ENCODE measurements at places on chromosomes 1 and 21.

- DNase-seq, result no peak
These were observed 2.6 kb downstream of the KRTAP10-6 start for GRCh38 chr21:44589586-44590305.

- no peak for DNase-seq
These were observed 190.1 kb downstream of the HIVEP3 start for GRCh38 chr1:41728403-41729202.

DNA sequence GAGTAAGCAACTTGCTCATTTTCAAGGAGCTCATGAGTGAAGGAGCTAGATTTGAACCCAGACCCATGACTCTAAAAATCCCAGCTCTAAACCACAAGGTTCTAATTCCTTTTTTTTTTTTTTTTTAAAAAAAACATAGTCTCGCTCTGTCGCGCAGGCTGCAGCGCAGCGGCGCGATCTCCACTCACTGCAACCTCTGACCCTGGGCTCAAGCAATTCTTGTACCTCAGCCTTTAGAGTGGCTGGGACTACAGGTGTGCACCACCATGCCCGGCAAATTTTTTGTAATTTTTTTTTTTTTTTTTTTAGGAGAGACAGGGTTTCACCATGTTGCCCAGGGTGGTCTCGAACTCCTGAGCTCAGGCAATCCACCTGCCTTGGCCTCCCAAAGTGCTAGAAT lies 13.8 kb downstream of the SRSF4 start:
- no peak for DNase-seq

- DNase-seq, result peak; percentile 67
These were observed 18.2 kb downstream of the SMAP2 start for GRCh38 chr1:40391688-40392145.

DNA sequence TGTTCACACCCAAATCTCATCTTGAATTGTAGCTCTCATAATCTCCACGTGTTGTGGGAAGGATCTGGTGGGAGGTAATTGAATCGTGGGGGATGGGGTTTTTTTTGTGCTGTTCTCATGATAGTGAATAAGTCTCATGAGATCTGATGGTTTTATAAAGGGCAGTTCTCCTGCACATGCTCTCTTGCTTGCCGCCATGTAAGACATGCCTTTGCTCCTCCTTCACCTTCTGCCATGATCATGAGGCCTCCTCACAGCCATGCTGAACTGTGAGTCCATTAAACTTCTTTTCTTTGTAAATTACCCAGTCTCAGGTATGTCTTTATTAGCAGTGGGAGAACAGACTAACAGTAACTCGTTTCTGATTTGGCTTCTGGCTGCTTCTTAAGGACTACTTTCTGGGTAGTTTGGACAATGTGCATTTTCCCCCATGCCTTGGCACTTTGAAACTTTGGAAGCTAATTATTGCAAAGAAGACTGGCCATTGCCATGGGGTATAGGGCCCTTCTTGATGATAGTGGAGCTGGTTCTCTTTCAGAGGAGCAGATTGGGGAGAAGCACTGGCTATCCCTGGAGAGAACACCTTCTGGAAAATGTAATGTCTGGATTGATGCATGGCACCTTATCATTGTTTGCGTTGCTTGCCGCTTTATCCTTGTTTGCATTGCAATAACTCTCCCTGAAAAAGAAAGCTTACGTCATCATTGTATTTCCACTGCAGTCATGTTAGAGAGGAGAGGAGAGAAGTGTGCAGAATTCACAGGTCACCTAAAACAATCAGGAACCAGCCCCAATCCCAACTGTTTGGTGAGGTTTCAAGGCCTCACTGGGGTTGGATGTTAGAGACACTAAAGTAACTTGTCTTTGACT lies 5.9 kb downstream of the CNIH3 start:
- no peak for DNase-seq

GRCh38 chr1:109109906-109110305 lies 4.0 kb upstream of the ELAPOR1 start:
- no peak for DNase-seq

GRCh38 chr1:223175032-223175431 lies 32.0 kb upstream of the TLR5 start:
- no peak for DNase-seq

DNA sequence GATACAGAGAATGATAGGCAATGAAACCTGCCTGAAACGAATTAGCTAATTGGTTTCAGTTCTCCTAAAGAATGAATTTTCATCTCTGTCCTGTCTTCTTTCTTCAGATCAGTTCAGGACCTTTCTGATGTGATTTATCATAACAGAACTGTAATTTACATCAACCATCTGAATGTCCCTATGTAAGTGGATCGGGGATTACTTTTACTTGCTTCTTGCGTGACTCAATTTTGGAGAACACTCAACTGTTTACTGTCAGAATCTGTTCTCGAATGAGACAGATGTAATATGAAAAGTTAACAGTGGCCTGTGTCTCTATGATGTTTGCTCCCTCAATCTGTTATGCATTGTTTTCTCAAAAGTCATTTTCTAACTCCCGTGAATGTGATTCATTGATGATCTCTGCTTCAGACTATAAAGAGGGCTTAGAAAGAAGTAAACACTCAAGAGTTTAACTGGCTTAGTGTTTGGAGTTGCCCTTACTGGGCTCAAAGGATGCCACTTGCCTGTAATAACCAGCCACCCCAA lies 111.0 kb downstream of the GABPA start:
- no peak for DNase-seq

DNA sequence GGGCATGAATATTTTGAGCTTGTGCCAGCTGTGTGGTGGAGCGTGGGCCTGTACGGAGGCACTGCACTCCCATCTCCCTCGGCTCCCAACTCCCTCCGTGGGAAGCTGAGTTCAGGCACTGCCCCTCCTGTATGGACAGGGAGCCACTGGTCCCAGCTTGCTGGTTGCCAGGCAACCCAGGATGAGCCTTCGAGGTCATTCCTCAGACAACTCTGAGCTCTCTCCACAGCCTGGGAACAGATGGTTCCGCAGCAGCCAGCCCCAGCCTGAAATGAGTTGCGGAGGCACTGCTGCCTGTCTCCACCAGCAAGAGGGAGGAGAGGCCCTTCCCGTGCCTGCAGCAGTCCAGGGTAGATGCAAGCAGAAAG lies 58.4 kb upstream of the TENT5B start:
- no peak for DNase-seq

DNA sequence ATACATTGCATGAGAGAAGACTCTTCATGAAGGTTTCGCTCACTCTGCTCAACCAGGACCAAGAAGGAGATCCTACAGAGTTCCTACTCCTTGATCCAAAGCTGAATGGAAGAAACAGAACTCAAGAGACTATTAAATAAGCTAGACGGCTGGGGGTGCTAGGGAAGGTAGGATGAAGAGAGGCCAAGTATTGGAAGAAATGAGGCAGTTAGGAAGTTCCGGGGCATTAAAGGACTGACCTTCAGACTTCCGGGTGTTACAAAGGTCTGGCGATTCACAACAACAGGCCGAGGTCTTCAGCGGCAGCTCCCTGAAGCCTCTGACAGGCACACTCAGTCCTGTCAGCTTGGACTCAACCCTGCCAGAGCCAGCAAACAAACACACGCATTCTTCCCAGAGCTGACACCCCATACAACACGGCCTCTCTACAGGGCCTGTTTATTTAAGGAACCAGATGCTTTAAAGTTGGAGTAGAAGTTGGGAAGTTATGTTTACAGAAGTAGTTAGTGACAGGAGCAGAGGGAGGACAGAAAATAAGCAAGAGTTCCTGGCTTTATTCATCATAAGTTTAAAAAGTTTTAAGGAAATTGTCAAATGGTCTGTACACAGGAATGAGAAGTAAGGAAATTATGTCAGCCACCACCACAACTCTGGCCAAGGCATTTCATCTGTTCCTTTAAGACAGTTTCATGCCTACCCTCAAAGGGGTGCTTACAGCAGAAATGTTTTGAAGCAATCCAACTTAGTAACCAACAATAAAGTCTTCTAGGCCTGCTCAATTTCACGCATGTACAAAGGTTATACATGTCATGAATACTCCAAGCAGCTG lies 4.7 kb downstream of the SORT1 start:
- no peak for DNase-seq

DNA sequence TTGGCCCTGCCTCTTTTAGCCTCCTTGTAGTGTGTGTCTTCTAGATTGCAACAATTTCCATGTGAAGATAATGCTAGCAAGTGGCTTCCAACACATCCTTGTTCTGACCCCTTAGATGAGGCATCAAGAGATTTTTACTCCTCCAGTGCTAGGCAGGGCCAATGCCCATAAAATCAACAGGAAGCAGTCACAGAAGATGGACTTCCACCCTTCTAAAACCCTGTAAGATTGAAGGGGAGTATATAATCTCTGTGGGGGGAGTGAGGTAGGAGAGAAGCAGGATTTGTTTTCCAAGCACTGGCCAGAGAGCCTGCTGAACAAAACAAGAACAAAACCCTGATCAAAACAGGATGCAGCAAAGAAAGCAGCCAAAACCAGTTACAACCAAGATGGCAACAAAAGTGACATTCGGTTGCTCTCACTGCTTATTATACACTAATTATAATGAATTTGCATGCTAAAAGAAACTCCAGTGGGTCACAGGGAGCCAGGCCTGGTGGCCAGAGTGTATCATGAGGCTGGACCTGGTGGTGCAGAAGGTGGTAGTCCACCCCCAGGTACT lies 12.1 kb downstream of the GON4L start:
- no peak for DNase-seq

DNA sequence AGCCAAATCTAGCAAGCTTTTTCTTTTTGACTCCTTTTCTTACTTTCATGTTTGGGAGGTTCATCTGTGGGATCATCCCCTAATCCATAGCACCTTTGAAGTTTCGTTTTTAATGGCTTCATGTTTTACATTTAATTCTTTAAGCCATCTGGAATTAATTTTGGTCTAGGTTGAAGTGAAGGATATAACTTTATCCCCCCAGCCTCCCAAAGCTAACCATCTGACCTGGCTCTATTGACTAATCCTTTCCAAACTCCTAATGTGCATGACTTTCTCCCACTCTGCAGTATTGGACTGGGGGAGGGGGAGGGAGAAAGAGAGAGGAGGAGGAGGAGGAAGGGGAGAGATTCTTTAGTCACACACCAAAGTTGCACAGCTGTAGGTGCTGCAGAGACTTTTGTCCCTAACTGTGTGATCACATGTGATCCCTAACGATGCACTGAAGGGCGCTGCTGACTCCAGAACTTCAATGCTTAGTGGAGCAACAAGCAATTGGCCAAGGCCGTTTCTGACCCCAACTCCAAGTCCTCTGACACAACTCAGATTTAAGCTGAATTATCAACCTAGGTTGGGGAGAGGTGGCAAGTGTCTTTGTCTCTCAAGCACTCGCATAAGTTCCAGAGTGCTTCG lies 191.6 kb downstream of the HUNK start:
- no peak for DNase-seq

DNA sequence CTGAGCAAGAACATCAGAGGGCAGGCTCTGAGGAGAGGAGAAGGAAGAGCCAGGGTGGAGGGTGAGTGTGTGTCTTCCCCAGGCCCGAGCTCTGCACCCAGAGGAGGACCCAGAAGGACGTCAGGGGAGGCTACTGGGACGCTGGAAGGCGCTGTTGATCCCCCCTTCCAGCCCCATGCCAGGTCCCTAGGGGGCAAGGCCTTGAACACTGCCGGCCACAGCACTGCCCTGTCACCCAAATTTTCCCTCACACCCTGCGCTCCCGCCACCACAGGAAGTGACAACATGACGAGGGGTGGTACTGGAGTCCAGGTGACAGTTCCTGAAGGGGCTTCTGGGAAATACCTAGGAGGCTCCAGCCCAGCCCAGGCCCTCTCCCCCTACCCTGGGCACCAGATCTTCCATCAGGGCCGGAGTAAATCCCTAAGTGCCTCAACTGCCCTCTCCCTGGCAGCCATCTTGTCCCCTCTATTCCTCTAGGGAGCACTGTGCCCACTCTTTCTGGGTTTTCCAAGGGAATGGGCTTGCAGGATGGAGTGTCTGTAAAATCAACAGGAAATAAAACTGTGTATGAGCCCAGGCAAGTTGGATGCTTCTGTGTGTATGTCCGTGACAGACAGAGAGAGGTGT lies 17.1 kb downstream of the BCAN start:
- no peak for DNase-seq

DNA sequence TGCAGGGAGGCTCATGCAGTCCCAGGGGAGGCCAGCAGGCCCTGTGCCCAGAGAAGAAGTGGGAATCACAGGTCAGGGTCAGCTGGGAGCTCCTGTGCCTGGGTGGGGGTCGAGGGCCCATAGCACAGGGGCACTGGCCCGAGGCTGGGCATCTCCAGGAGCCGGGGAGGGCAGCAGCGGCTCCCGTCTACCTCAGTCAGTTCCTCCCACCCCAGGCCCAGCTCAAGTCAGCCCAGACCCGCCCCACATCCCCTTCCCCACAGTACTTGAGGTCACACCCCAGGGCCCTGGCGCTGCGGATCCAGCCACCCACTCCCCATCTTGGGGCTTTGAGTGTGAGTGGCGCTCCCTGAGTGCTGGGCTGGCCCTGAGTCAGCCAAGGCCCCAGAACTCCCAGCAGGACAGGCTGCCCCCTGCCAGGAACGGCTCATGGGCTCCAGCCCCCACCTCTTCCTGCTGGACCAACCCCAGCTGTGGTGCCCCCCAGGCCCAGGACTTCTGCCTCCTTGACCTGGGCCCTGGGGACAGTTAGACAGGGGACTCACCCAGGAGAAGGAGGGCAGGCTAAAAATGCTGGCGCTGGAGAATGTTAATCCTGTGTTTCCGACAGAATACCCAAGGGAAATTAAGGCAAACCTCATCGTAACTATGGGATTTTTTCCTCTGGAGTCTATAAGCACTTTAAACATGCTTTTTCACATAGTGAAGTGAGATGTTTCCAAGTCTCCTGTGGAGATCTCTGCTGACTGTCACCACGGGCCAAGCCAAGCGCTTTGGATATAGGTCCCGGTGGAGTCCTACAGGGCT lies 68.8 kb upstream of the COL6A1 start:
- no peak for DNase-seq

DNA sequence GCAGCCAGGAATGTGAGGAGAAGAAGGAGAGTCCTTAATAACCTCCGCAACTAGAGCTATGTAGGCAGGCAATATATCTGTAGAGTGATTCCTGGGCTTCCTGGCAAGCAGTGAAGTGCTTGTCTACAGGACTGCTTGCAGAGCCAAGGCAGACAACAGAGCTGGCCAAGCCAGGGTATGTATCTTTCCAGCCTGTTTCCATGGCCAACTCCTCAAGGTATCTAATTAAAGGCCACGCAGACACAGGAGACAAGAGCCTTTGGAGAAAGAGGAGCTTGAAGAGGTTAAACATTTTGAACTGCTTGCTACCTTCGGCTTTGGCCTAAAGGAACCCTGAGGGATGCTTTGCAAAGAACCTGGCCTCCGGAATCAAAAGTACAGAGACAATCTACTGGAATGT lies 137.4 kb downstream of the PIGK start:
- no peak for DNase-seq

GRCh38 chr1:89946532-89946931 lies 48.4 kb upstream of the ZNF326 start:
- DNase-seq, result no peak

- no peak for DNase-seq
These were observed 102.0 kb upstream of the CHODL start for GRCh38 chr21:18142655-18143054.

GRCh38 chr1:222454782-222455181 lies 93.1 kb downstream of the HHIPL2 start:
- no peak for DNase-seq

DNA sequence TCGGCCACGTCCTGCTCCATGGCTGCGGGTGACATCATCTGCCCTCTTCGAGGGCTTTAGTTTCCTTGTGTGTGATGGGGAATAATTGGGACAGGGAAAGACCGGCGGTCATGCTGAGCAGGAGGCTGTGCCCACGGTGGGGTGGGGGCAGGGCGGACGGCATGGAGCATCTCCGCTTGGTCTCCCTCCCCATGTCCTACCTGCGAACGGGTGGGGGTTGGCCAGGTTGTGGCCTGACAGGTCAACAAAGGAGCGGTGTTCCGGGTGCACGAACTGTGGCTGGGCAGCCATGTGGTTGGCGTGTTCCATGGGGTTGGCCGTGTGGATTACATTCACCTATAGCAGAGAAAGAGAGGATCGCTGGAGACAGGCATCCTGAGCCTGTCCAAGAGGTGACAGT lies 80.0 kb downstream of the PIK3CD start:
- DNase-seq, result no peak
